ENCODE measurements at places on chromosomes 5 and 9.

- no peak for DNase-seq
Measured at GRCh38 chr9:28598408-28598807, 1025.1 kb upstream of the C9orf72 start.

DNA sequence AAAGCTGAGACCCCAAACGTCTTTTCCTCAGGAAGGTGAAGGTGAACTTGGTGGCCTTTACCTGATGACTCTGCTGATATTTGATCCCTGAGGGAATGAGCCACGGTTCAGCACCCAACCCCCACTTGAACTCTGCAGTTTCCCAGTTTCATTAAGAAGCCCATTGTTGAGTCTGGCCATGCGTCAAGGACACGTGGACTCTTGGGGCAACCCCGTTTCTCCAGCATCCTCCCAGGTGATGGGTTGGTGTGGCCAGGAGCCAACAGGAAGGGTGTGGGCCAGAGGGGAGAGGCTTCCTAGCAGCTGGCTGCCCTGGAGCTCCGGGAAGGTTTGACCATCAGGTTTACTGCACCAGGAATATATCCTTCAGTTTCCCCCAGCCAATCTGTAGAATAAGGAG lies 59.5 kb upstream of the GNE start:
- DNase-seq = no peak

DNA sequence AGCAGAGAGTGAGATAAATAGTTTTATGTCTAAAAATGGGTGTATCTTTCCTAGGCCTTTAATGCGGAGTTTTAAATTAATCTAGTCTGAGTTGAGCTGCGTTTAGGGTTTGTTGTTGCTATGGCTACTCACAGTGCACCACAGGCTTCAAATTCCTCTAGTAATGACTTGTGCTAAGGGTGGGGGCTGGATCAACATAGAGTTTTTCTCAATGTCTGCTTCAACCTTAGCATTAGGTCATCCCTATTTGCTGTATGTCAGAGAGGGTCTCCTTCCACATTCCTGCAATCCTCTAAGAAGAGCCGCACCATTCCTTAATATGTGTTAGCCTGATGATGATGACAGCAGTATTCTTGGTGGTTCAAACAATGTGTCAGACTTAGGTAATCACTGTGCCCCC lies 465.6 kb upstream of the KIF2A start:
- no peak for DNase-seq

GRCh38 chr5:44565360-44565759 lies 176.1 kb upstream of the FGF10 start:
- no peak for DNase-seq

- DNase-seq = no peak
Measured at GRCh38 chr5:158309088-158309807, 450.3 kb upstream of the CLINT1 start.

- DNase-seq = no peak
Measured at GRCh38 chr9:69115621-69116020, 58.5 kb upstream of the TJP2 start.

DNA sequence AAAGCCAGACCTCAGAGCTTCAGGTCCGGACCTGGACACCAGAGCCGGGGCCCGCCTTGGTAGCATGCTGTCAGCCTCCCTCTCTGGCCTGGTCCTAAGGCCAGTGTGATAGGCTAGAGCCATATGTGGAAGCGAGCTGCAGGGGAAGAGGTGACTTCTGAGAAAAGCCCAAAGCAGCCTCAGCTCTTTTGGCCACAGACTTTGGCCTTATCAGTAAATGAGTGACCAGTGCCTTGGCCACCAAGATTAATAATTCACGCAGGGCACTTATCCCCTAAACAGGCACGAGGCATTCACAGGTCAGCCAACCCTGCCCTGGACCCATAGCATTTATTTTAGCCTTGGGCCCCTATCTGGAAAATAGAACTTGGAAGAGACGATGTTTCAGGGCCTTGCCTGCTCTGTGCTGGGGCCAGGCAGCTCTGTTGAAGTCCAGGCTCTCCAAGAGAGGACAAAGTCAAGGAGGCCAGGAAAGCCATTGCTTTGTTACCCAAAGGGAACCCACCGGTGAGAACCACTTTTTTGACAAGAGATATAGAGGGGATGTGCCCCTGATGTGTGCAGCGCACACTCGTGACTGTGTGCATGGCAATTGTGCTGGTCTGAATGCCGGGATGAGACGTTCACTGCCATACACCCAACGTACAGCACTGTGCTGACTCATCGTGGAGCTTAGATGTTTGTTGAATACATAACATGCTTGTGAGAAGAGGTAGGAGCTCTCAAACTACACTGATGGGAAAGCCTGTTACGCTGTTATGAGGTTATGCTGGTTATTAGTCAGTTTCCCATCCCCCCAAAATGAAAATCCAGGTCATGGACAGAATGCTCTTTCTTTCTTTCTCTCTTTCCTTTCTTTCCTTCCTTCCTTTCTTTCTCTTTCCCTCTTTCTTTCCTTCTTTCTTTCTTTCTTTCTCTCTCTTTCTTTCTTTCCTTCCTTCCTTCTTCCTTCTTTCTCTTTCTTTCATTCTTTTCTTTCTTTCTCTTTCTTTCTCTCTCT lies 5.0 kb upstream of the SLC34A1 start:
- no peak for DNase-seq

DNA sequence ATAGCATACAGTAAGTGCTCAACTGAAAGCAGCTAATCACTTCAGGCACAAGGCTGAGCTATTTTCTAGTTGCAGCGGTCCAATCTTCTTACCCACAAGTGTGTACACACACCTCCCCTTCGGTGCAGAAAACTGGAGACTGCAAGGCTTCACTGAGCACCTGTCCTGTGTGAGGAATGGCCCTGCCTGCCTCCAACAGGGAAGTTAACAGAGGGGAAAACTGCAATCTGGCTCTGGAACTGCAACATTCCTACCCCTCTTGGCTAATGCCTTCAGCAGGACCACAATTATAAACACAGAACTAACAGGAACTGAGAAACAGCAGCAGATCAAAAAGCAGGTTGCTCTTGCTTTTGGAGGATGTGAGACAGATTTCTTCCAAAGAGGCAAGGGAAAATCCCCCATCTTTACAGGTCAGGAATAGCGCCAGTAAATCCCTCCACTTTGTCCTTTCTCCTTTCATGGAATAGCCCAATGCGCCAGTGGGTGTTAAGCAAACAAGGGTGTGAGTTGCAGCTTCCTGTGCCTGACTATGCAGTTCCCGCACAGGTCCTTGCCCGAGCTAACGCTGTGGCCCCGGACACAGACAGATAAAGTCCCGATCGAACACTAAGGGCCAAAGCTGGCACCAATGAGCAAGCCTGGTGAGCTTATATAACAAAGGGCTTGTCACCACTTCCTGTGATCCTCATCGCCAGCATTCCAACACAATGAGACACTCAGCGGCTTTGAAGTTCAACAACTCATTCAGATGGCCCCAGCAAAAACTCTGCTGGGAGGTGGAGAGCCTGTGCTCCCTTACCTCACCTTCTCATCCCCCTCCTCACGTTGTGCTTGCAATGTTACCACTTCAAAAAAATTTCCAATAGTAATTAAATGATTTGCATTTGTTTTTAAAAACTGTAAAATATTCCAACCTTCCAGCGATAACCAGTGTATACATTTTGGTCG lies 21.5 kb downstream of the SHB start:
- no peak for DNase-seq

DNA sequence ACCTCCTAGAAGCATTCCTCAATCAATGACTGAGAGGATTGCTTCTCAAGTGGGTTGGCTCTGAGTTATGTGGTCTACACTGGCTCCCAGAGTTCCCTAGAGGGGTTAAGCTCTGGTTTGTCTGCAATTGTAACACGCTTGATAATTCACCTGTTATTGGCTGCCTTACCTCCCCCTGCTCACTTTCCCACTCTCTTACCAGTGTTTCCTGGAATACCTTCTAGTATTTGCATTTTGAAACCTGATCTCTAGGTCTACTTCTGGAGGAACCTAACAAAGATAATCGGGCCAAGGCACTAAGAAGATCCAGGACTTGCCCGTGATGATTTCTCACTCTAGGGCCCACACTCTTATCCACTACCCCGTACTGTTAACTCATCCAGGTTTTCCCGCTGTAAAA lies 110.1 kb upstream of the MAP3K1 start:
- no peak for DNase-seq

DNA sequence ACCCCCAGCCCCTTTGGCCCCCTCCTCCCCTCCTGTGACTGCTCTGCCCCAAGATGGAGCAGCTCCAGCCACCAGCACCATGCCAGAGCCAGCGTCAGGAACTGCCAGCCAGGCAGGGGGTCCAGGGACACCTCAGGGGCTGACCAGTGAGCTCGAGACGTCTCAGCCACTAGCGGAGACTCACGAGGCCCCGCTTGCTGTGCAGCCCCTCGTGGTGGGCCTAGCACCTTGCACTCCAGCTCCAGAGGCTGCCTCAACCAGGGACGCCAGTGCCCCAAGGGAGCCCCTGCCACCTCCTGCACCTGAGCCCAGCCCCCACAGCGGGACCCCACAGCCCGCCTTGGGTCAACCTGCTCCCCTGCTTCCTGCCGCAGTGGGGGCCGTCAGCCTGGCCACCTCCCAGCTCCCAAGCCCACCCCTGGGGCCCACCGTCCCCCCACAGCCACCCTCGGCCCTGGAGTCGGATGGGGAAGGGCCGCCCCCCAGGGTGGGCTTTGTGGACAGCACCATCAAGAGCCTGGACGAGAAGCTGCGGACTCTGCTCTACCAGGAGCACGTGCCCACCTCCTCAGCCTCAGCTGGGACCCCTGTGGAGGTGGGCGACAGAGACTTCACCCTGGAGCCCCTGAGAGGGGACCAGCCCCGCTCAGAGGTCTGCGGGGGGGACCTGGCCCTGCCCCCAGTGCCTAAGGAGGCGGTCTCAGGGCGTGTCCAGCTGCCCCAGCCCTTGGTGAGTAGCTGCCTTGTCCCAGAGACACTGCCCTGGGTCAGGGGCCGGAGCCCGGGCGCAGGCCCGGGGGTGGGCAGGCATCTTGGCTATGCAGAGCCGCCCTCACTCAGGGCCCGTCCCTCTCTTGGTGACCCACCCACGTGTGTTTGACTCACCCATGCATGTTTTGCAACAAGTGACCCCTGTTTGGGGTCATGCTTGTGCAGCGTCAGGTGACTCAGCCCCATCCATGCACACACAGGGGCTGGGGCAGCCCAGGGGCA lies 105.2 kb downstream of the WNK2 start:
- no peak for DNase-seq

DNA sequence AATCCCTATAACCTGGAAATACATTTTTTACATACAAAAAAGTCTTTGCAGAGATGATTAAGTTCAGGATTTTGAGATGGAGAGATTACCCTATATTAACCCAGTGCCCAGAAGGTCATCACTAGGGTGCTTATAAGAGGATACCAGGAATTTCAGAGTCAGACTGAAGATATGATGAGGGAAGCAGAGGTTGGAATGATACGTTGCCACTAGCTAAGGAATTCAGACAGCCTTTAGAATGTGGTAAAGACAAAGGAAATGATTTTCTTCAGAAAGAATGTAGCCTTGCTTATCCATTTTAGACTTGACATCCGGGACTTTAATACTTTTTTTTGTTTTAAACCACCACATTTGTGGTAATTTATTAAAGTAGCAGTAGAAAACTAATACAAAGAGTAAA lies 2176.8 kb upstream of the C9orf72 start:
- no peak for DNase-seq

DNA sequence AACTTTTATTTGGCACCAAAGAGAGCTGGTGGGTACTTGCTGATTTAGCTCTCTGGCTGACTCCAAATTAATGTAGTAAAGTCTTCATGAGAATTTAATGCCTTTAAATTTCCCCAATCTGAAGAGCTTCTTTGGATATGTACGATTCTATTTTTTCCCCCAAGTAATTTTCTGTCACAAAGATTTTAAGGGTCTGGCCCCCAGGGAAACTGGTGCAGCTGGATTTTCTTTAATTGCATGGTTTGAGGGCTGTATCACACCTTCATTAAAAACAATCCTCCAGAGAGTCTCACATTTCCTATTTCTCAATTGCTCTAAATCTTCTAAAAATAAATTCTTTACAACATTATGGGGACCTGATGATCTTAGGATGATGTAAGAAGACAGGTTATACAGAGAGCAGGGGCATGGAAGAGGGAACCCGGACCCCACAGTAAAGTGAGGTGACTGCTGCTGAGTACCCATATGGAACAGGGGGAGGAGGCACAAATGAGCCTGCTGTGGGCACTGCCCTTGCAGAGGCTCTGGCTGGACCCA lies 158.9 kb downstream of the ENTREP1 start:
- no peak for DNase-seq

GRCh38 chr9:93960971-93961841 lies 6.1 kb upstream of the BARX1 start:
- DNase-seq = no peak

- no peak for DNase-seq
Measured at GRCh38 chr9:118439441-118439840, 735.2 kb downstream of the TLR4 start.

DNA sequence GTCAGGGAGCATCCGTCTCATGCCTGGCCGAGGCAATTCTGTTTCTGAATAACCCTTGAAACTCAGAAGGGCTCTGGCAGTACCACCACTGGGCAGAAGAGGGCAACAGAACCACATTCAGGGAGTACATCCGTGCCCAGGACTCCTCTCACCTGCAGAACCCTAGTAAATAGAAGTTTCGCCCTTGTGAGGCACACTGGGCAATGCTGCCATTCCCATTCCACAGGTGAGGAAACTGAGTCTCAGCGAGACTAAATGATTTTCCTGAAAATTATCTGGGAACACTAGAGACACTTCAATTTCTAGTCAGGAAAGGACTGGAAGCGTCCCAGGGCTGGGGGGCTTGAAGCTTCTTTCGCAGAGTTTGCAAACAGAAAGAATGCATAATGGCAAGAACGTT lies 74.7 kb downstream of the FGF1 start:
- peak; percentile 59 for DNase-seq

DNA sequence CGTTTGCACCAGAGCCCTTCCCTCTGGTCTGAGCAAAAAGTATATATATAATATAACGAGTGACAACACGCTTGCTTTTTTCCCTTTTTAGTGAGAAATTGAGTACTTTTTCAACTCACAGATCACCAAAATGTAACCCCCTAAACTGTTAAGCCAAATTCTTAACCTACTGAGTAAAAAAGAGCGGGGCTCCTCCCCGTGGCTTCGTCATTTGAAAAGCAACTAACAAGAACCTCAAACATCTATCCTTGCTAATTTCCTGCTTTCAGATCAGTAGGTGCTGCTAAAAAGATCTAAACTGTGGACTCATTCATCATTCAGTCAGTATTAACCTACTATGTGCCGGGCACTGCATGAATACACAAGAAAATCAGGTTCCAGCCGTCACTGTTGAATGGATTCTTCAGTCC lies 1.0 kb upstream of the PTBP3 start:
- no peak for DNase-seq

GRCh38 chr5:159427180-159428012 lies 97.1 kb upstream of the IL12B start:
- peak; percentile 39 for DNase-seq

DNA sequence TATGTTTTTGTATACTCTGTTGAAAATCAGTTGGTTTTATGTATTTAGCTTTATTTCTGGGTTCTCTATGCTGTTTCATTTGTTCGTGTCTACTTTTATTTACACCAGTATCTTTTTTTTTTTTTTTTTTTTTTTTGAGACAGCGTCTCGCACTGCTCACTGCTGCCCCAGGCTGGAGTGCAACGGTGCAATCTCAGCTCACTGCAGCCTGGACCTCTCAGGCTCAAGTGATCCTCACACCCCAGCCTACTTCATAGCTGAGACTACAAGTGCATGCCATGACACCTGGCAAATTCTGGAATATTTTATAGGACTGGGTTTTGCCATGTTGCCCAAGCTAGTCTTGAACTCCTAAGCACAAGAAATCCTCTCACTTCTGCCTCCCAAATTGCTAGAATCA lies 869.4 kb upstream of the CDH6 start:
- no peak for DNase-seq

- no peak for DNase-seq
Measured at GRCh38 chr5:158522776-158523175, 576.9 kb downstream of the EBF1 start.

All from germinal center (tissue), 1 donor.